ENCODE measurements at places on chromosomes 5 and 9. TPM values are rescaled to one million over a fixed set of nuclear protein-coding genes. Genes with fewer than 3 reads are reported as not detected.

- no peak for DNase-seq
- H3K27ac ChIP-seq, result no peak overlapping the region
- no peaks in the 10 kb centered on the region for H3K27me3 ChIP-seq
- no peaks in the 10 kb centered on the region for H3K36me3 ChIP-seq
- no peaks in the 10 kb centered on the region for H3K4me1 ChIP-seq
These were observed 138.1 kb upstream of the PIK3R1 start for GRCh38 chr5:68077349-68077894.

DNA sequence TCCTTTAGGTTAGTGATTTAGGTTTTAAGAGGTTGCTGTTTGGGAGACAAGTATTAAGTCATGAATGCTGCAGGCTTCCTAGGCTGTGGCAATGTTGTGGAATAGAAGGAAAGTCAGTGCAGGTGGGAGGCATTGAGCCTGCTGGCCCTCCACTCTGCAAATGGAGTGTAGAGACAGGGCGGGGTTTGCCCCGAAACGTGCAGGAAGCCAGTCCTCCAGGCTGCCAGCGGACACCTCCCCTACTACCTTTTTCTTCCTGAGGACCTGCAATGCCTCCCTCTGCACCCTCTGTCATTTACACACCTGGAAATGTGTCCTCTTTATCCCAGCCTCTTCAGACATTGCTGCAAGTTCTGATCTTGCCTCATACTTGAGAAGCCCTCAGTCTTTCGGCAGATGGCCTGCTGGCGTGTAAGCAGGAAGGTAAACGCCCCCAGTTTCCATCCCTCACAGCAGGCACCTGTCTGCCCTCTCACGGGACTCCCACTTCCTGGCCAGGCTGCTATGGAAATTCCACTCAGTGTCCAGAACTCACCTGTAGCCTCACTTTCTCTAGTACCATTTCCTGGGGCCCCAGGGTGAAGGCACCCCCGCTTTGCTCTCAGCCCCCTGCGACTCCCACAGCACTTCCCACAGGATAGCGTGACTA, 81.6 kb upstream of the BOD1 start:
- no peaks in the 10 kb centered on the region for H3K27me3 ChIP-seq
- DNase-seq, result no peak
- no peaks in the 10 kb centered on the region for H3K4me1 ChIP-seq
- H3K27ac ChIP-seq, result no peak overlapping the region
- no peaks in the 10 kb centered on the region for H3K36me3 ChIP-seq

DNA sequence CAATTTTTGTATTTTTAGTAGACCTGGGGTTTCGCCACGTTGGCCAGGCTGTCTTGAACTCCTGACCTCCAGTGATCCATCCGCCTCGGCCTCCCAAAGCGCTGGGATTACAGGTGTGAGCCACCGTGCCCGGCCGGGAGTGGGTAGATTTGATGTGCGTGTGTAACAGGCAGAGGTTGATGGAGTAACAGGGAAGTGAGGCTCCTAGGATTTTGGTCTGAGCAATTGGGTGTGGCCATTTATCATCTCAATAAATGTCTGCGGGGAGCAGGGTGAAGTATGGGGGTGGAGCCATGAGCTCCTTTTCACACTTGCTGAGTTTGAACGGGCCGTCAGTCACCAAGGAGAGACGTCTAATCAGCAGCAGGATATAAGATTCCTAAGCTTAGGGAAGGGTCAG, 1.2 kb upstream of the REXO4 start:
- H3K36me3 ChIP-seq, result no peaks in the 10 kb centered on the region
- H3K27ac ChIP-seq, result no peak overlapping the region
- peaks cover 22% of the 10 kb centered on the region for H3K4me1 ChIP-seq
- H3K4me3 ChIP-seq, result no peak overlapping the region
- H3K27me3 ChIP-seq, result no peaks in the 10 kb centered on the region

GRCh38 chr5:97427235-97427634, 244.2 kb upstream of the RIOK2 start:
- no peaks in the 10 kb centered on the region for H3K4me1 ChIP-seq
- DNase-seq, result no peak
- no peak overlapping the region for H3K4me3 ChIP-seq
- H3K27me3 ChIP-seq, result no peaks in the 10 kb centered on the region
- no peaks in the 10 kb centered on the region for H3K36me3 ChIP-seq

DNA sequence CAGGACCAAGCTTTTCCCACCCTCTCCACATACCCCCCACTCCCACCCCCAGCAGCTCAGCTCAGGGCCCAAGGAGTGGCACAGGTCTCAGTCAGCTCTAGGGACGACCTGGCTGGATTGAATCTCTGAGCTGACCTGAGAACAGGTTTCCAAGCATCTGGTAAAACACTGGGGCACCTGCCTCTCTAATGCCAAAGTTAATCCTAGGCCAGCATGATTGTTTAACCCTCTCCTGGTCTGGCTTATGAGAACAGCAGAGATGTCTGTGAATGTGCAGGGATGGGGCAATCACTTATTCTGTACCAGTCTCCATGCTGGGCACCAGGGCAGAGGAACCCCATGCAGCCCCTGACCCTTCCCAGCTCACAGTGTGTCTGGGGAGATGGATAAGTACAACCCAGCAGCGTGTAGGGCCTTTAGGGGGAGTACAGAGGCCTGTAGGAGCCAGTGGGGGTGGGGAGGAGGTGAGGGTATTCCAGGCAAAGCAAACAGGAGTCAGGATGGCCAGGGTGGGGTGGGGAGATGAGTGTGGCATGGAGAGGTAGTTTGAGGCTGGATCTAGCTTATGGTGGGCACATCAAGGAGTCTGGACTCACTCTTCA, 678 bp upstream of the KIF12 start:
- H3K4me3 ChIP-seq, result no peak overlapping the region
- H3K27ac ChIP-seq, result no peak overlapping the region
- peaks cover 13% of the 10 kb centered on the region for H3K27me3 ChIP-seq
- no peaks in the 10 kb centered on the region for H3K36me3 ChIP-seq
- peaks cover 5% of the 10 kb centered on the region for H3K4me1 ChIP-seq

GRCh38 chr5:112634166-112634565, 103.5 kb upstream of the APC start:
- no peak overlapping the region for H3K4me3 ChIP-seq
- no peaks in the 10 kb centered on the region for H3K27me3 ChIP-seq
- no peak for DNase-seq
- no peaks in the 10 kb centered on the region for H3K36me3 ChIP-seq

DNA sequence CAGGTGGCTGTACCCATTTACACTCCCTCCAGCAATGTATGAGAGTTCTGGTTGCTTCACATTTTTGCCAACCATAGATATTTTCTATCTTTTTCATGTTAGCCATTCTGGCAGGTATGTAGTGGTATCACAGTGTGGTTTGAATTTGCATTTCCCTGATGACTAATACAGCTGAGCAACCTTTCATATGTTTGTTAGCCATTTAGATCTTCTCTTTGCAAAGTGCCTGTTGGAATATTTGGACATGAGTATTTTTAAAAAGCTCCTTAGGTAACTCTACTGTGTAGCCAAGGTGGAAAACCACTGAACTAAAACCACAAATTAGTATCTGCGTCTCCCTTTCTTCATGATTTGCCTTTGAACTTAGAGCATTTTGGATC, 31.9 kb downstream of the IRF1 start:
- H3K27me3 ChIP-seq, result no peaks in the 10 kb centered on the region
- H3K27ac ChIP-seq, result no peak overlapping the region
- peaks cover 23% of the 10 kb centered on the region for H3K36me3 ChIP-seq
- peaks cover 50% of the 10 kb centered on the region for H3K4me1 ChIP-seq
- no peak overlapping the region for H3K4me3 ChIP-seq

DNA sequence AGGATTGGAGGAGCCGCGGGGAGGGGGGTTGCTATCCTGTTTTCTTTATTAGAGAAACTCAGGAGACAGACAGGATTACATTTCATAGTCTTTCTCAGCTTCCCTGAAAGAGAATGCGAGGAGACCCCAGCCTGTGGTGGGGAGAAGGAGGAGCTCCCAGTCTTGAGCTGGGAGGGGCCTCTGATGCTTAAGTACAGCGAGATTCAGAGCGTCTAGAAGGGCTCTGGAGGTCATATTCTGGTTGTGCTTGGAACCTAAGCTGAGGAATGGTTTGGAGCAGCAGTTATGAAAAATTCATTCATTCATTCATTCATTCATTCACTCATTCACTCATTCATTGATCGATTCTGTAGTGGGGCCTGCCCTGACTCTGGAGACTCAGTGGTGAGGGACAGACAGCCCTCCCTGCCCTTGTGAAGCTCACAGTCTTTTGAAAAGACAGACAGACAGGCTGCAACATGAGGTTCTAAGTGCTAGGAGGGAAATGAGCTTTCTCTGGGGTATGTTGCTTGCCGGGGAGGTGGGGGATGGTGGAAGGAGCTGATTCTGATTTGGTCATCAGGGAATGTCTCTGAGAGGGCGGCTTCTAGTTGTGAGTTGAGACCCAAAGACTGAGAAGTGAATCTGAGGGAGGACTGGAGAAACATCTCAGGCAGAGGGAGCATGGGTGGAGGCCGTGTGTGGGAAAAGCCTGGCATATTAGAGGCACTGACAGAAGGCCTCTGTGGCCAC, 2.5 kb upstream of the SPRY4 start:
- H3K27me3 ChIP-seq, result no peaks in the 10 kb centered on the region
- DNase-seq, result no peak
- H3K27ac ChIP-seq, result peak overlapping the region; percentile 81
- H3K4me1 ChIP-seq, result peaks cover 38% of the 10 kb centered on the region
- H3K4me3 ChIP-seq, result no peak overlapping the region

- no peak for DNase-seq
- no peak overlapping the region for H3K4me3 ChIP-seq
- no peaks in the 10 kb centered on the region for H3K36me3 ChIP-seq
These were observed 389.3 kb upstream of the DMAC1 start for GRCh38 chr9:8188723-8189407.

GRCh38 chr9:114000063-114000454, 78.0 kb downstream of the AMBP start:
- no peaks in the 10 kb centered on the region for H3K27me3 ChIP-seq
- H3K36me3 ChIP-seq, result no peaks in the 10 kb centered on the region
- DNase-seq, result no peak
- no peak overlapping the region for H3K27ac ChIP-seq
- no peak overlapping the region for H3K4me3 ChIP-seq
- H3K4me1 ChIP-seq, result peaks cover 22% of the 10 kb centered on the region

DNA sequence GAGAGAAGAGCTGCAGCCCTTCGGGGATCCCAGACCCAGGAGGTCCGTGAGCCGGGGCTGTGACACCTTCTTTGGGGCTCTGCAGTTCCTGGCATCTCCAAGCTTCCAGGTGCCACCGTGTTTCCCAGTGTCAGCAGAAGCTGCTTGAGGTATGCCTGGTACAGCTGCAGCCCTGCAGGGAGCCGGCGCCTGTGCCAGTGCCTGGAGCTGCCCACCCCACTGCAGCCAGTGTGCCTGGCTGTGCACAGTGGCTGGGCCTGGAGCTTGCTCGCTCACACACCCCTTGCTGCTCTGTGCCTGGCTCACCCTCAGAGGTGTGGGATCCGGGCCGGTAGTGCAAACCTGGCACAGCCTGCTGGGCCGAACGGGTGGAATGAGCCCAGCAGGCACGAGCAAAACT, 65.5 kb downstream of the NACC2 start:
- H3K4me3 ChIP-seq, result no peak overlapping the region
- H3K36me3 ChIP-seq, result peaks cover 32% of the 10 kb centered on the region
- DNase-seq, result no peak
- peaks cover 13% of the 10 kb centered on the region for H3K4me1 ChIP-seq
- no peaks in the 10 kb centered on the region for H3K27me3 ChIP-seq
- no peak overlapping the region for H3K27ac ChIP-seq

DNA sequence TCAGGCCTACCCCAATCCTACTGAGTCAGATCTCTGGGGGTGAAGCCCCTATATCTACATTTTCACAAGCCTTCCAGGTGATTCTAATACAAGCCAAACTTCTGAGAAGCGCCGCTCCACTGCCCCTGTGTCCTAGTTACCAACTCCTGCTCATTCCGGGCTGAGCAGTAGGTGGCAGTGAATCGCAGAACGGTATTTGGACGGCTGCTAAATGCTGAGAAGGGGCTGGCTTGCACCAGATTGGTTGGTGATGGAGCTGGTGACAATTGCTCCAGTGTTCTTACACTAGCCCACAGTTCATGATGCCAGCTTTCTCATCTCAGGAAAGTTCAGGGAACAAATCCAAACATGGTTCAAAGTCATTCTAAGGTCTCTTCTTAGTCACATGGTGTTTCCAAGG, 31.1 kb upstream of the FGF1 start:
- H3K27me3 ChIP-seq, result no peaks in the 10 kb centered on the region
- H3K4me3 ChIP-seq, result no peak overlapping the region
- H3K4me1 ChIP-seq, result peaks cover 17% of the 10 kb centered on the region
- peak overlapping the region; percentile 39 for H3K27ac ChIP-seq
- DNase-seq, result peak; percentile 64

- H3K27me3 ChIP-seq, result no peaks in the 10 kb centered on the region
- no peak for DNase-seq
- H3K4me3 ChIP-seq, result no peak overlapping the region
These were observed 170.1 kb downstream of the GABBR2 start for GRCh38 chr9:98538626-98539031.

- H3K4me1 ChIP-seq, result no peaks in the 10 kb centered on the region
- H3K27me3 ChIP-seq, result no peaks in the 10 kb centered on the region
- DNase-seq, result no peak
- no peak overlapping the region for H3K27ac ChIP-seq
- H3K36me3 ChIP-seq, result no peaks in the 10 kb centered on the region
- H3K4me3 ChIP-seq, result no peak overlapping the region
These were observed 48.4 kb downstream of the ACTBL2 start for GRCh38 chr5:57434227-57434640.

GRCh38 chr9:27732494-27732893, 159.2 kb upstream of the C9orf72 start:
- H3K36me3 ChIP-seq, result no peaks in the 10 kb centered on the region
- no peaks in the 10 kb centered on the region for H3K4me1 ChIP-seq
- no peak for DNase-seq
- H3K27me3 ChIP-seq, result no peaks in the 10 kb centered on the region
- H3K27ac ChIP-seq, result no peak overlapping the region
- no peak overlapping the region for H3K4me3 ChIP-seq

- DNase-seq, result no peak
- no peaks in the 10 kb centered on the region for H3K36me3 ChIP-seq
- H3K4me1 ChIP-seq, result peaks cover 89% of the 10 kb centered on the region
- no peaks in the 10 kb centered on the region for H3K27me3 ChIP-seq
- H3K4me3 ChIP-seq, result no peak overlapping the region
These were observed 25.2 kb upstream of the TNFAIP8 start for GRCh38 chr5:119330367-119331183.

DNA sequence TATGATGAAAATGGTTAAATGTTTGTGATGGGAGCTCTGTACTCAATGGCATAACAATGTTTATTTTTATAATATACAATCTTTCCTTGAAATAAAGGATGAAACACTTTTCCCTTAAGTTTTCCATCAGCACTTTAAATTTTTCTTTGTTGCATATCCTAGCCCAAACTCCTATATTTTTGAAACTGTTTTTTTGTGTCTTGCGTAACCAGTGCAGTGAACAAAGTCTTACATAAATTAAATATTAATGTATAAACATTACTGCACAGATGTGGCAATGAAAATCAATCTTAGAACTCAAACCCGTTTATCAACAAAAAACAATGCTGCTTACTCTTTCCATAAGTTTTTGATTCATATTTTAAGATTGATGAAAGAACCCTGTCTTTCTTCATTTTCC, 34.1 kb upstream of the IL31RA start:
- H3K27ac ChIP-seq, result no peak overlapping the region
- H3K36me3 ChIP-seq, result no peaks in the 10 kb centered on the region
- H3K27me3 ChIP-seq, result peaks cover 5% of the 10 kb centered on the region
- DNase-seq, result no peak

Gene CTXN3
- not detected for total RNA-seq

Gene DAB2IP
- total RNA-seq, result 70.0 TPM

Gene FGF1
- total RNA-seq, result 50.5 TPM

Gene SLC9A3
- total RNA-seq, result 1.4 TPM

Gene MYOT
- total RNA-seq, result 11.8 TPM

Gene CDC20B
- not detected for total RNA-seq

Gene EPB41L4B
- 10.1 TPM for total RNA-seq

Gene ZNF454
- total RNA-seq, result 1.6 TPM

Gene MOB3B
- total RNA-seq, result 2.3 TPM

Gene ARHGEF37
- 17.3 TPM for total RNA-seq

Gene UGT3A1
- not detected for total RNA-seq

Gene CARD9
- total RNA-seq, result 0.77 TPM

All from heart left ventricle (tissue), 16 donors.